ENCODE measurements at places on chromosomes 3 and 15.

DNA sequence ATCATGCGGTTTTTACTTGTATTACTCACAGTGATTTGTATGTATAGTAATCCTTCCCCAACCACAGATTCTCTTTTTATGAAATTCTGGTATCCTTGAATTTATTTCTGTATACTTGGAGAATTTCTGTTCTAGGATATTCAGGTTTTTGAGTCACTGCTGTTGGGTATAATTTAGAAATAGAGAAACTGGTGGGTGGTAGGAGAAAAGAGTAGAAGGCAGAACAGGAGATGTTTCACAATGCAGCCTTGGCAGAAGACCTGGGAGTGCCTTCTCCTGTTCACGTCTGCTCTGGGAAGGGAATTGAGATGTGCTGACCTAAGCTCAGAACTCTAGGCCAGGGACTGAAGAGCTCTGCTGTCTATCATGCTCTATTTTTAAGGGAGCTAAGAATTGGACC is 193.6 kb downstream of the EPHB1 start:
- no peak for DNase-seq

DNA sequence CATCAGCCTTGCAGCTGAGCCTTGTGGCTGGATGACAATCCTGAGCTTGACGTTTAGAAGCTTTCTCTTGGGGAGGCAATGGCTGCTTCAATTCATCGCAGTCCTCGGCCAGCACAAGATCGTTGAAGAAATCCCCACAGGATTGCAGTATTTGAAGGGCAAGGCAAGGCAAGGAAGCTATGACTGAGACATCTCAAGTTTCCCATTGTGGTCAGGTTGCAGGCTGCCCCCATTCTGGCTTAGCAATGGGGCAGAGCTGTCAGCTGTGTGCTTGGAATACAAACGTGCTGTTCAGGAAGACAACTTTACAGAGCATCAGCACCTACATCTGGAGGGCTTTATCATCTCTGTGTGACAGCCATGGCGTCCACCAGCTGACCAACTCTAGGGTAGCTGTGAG is 275.9 kb upstream of the TBL1XR1 start:
- no peak for DNase-seq

- no peak for DNase-seq
These were observed 22.9 kb downstream of the MITF start for GRCh38 chr3:69761896-69762767.

DNA sequence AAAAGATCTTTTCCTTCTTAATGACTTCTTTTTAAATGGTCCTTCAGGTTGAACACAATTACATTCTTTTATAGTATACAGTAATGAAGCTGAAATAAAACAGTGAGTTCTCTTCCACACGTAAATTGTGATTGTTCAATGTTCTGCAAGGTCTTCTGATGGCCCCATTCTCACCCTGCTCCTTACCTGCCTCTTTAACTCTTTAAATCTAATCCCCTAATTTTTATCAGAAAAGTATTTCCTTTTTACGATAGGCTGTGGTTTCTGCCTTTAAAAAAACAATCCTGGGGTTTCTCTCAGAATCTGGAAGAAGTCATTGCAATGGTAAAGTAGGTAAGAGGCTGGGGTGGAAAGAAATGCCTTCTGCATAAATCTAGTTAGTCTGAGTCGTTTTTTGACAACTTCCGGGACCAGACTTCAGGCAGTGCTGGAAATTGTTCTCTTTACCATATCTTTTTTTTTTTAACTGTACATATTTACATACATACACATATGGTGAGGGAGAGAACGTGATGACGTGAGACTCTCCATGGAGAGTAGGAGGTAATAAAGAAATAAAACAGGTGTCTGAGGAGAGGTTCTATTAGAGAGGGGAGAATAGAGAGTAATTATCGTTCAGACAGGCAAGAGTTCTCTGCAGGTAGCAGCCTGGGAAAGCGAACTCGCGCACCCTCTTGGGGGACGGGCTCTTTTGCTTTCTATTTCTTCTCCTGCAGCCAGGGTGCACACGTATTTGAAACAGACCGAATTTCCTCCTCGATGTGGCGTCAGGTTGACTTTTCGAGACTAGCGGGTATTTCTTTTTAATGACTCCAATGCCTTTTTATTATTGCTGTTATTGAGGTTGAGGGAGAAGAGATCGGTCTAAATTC is at the start of gene SIDT1:
SIDT1 (plus strand) TSS at position 730 of the 872 bp plus-strand sequence. CDS start 467 bp downstream, outside the sequence.
- peak; percentile 39 for DNase-seq

- DNase-seq, result no peak
These were observed 35.2 kb downstream of the GLB1 start for GRCh38 chr3:33061782-33062181.

DNA sequence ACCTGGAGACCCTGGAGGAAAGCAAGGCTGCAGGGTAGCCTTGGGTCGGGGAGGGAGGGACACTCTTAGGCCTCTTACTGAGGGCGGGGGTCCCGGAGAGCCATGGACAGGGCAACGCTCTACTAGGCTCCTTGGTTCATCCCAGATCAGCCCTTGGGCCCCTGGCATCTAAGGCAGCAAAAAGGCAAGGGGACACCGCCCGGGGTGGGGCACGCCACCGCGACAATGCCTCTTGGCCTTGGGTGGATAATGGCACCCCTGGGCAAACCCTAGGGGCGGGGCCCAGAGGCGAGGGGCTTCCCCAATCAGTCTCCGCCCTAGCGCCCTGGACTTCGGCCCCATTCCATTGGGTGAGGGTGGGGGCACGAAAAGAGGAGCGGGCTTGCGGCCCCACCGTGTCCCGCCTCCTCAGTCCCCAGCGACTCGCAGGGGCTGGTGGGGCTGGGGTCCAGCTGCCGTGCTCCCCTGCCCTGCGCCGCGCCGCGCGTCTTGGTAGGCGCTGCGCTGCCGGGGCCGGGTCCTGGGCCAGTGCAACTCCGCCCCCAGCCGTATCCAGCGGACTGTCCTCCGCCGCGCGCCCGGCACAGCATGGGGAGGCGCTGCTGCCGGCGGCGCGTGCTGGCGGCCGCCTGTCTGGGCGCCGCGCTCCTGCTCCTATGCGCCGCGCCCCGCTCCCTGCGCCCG is at the start of gene CHST13:
CHST13 (plus strand) TSS at position 411 of the 684 bp plus-strand sequence; CDS start at position 589, 178 bp downstream.
- DNase-seq, result no peak

- no peak for DNase-seq
These were observed 5.4 kb downstream of the CLN6 start for GRCh38 chr15:68224108-68224507.

DNA sequence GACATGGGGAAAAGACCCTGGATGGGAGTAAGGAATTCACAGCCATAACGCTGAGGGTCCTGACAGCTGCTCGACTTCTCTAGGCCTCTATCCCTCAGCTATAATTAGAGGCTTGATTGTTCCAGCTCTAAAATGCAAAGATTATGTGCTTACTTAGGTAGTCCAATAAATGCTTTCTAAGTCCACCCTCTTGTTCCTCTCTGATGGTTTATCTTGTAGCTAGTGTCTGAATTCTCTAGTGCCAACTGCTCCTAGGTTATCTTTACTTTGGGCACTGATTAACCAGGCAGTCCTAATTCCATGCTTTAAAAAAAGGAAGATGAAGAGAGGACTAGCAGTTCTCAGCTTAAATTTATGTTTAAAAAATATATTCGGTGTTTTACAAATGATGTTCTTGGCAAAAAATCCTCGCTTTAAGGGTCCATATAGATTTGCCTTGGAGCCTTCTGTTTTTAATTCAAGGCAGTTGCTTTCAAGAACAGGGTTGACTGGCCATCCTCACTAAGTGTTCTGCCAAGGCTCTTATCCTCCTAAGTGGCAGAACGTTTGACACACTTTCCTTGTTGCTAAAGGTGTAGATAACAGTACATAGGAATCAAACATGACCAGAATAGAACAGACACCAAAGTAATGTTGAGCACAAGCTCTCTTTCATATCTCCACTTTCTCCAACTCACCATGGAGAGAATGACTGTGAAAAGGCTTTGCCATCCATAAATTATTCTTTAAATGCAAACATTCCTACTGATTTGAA is 60.6 kb downstream of the THRB start:
- no peak for DNase-seq

GRCh38 chr15:77510066-77511057 is 89.7 kb downstream of the HMG20A start:
- no peak for DNase-seq

GRCh38 chr3:69890084-69890483 is 109.4 kb upstream of the SAMMSON start:
- no peak for DNase-seq

- no peak for DNase-seq
These were observed 4.4 kb downstream of the CMTM6 start for GRCh38 chr3:32498252-32498651.

- no peak for DNase-seq
These were observed 85.6 kb upstream of the ACP3 start for GRCh38 chr3:132231633-132232032.

DNA sequence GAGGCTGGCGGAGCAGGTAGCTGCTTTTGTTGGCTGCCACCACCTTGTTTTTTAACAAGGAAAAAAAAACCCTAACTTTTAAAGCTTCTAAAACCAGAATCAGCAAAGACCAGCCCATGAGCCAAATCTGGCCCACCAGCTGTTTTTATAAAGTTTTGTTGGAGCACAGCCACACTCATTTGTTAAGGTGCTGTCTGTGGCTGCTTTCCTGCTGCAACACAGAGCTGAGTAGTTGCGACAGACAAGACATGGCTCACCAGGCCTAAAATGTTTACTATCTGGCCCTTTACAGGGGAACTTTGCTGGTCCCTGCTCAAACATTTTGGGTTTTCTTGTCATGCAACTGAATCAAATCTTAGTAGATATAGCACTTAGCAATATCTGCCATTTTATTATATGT is 18.9 kb downstream of the EFCAB12 start:
- DNase-seq, result no peak

GRCh38 chr3:73924048-73924447 is 299.3 kb upstream of the PDZRN3 start:
- DNase-seq, result no peak

- DNase-seq, result no peak
These were observed 93.0 kb upstream of the TSPAN3 start for GRCh38 chr15:77163781-77164384.

- no peak for DNase-seq
These were observed 43.2 kb downstream of the ARHGEF3 start for GRCh38 chr3:56758539-56758981.

DNA sequence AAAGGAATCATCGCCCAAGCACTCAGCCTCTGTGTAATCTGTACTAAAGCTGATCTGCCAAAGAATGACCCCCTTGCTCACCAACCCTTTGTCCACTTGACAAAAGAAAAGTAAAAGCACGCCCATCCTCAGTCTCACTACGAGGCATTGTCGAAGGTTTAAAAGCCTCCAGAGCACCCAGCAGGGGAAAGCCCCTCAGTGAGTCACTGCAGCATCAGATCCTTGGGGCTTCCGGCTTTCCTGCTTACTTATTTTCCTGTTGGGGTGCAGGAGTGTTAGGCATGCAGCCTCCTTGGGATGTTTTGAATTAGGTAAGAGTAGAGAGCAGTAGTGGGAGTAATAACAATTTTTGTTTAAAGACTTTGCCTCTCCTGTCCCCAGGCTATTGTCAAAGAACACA is 216.1 kb downstream of the MTHFS start:
- no peak for DNase-seq

GRCh38 chr3:67998281-67998680 is 343.9 kb upstream of the SUCLG2 start:
- DNase-seq, result no peak

GRCh38 chr15:71812966-71813722 is 2.8 kb downstream of the NR2E3 start:
- no peak for DNase-seq

DNA sequence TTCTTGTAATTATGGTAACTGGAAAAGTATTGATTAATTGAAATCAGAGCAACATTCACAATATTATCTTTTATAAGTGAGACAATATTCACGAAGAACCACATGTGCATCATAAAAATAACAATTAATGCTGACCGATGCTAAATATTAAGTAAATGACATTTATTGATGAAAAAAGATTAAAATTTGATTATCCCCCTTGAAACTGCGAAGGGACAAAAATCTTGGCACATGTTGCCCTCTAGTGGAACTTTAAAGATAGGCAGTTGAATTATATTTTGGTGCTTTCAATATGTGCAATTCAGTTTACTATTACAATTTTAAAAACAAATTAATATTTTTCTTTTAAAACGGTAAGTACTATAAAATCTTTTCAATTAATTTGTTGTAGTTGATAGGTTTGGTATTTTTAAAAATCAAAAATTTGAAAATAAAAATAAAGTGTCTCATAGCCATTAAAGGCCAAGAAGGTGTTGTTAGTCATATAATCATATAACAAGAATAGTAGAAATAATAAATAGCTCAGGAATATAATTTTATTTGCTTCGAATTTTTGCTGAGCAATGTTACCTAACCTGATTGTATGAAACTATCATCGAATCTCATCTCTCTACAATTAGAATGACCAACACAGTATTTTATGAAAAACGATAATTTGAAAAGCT is 270.2 kb downstream of the ROBO1 start:
- DNase-seq, result no peak

GRCh38 chr15:49387471-49387870 is 35.6 kb upstream of the FGF7 start:
- no peak for DNase-seq

DNA sequence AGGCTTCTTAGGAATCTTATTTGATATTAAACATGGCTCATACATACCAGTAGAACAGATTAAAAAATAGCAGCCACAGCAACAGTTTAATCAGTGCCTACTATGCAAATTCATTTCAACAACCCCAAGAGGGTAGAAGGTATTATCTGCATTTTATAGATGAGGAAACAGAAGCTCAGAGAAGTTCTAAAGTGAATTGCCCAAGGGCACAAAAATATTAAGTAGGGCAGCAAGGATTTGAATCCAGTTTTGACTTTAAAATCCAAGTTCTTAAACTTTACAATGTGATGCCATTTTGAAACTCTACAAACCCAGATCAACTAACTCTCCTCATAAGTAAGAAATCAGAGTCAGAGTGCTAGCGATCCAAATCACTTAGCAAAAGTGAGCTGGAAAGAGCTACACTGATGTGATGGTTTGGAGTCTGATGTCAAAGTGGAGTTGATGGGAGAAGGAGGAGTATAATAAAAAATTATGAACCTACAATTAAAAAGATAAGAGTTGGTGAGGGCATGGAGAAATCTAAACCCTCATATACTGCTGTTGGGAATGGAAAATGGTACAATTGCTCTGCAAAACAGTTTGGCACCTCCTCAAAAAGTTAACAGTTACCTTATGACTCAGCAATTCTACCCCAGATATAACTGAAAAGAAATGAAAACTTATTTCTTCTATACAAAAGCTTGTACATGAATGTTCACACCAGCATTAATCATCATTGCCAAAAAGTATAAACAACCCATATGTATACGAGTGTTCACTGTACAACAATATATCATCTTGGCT is 51.0 kb upstream of the PLXND1 start:
- no peak for DNase-seq

DNA sequence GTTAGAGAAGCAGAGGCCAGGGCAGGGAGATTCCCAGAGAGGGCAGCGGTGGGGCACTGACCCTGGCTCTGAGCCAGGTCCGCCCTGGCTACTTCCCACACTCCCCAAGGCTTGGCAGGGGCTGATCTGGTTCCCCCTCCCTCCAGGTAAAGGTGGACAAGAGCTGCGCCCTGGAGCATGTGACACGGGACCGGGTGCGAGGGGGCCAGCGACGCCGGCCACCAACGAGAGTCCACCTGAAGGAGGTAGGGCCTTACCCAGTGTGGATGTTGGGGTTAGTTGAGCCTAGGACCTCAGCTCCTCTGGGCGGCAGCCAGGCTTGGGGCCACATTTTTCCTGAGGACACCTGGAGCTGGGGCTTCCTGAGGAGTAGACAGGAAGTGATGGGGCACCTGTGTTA is 19.6 kb downstream of the PLEKHO2 start:
- no peak for DNase-seq

- DNase-seq, result no peak
These were observed 847.1 kb upstream of the ALCAM start for GRCh38 chr3:104519468-104520227.

- no peak for DNase-seq
These were observed 753 bp downstream of the EPHB1 start for GRCh38 chr3:134795746-134796280.

- no peak for DNase-seq
These were observed 63.4 kb downstream of the GHSR start for GRCh38 chr3:172384836-172385235.
